ENCODE measurements at places on chromosomes 11 and 22.
A peak's percentile ranks its signal among the peaks of the same experiment; 100 is the strongest.

DNA sequence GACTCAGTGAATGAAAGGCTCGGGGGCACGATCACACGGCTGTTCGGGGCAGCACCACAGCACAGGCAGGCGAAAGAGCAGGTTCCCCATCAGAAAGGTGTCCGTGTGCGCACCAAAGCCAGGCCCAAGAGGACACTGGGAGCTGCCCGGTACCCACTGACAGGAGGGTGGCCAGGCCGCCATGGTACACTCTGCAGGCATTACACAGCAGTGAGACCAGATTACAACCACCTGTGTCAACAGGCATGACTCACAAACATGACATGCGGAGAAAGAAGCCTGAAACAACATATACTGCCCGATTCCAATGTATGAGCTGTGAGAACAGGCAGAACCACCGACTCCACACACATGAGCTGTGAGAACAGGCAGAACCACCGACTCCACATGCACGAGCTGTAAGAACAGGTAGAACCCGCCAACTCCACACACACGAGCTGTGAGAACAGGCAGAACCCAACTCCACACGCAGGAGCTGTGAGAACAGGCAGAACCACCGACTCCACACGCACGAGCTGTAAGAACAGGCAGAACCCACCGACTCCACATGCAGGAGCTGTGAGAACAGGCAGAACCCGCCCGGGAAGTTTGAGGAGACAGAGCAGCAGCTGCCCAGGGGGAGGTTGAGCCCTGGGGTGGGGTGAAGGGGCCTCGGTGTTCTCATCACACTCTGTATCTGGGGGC is 32.6 kb downstream of the KIAA0930 start:
- DNase-seq, result peak; percentile 67

GRCh38 chr11:73376803-73377629 is 817 bp downstream of the RELT start:
- no peak for DNase-seq

GRCh38 chr22:37804881-37805809 is 2.6 kb upstream of the GCAT start:
- no peak for DNase-seq

DNA sequence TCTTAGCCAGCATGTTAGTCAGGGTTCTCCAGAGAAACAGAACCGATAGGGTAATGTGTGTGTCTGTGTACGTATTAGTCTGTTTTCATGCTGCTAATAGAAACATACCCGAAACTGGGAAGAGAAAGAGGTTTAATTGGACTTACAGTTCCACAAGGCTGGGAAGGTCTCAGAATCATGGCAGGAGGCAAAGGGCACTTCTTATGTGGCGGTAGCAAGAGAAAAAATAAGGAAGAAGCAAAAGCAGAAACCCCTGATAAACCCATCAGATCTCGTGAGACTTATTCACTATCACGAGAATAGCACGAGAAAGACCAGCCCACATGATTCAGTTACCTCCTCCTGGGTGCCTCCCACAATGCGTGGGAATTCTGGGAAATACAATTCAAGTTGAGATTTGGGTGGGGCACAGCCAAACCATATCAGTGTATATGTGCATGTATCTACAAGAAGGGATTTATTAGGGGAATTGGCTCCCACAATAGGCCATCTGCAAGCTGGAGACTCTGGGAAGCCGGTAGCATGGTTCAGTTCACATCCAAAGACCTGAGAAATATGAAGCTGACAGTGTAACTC is 173.7 kb upstream of the NECTIN1 start:
- no peak for DNase-seq

DNA sequence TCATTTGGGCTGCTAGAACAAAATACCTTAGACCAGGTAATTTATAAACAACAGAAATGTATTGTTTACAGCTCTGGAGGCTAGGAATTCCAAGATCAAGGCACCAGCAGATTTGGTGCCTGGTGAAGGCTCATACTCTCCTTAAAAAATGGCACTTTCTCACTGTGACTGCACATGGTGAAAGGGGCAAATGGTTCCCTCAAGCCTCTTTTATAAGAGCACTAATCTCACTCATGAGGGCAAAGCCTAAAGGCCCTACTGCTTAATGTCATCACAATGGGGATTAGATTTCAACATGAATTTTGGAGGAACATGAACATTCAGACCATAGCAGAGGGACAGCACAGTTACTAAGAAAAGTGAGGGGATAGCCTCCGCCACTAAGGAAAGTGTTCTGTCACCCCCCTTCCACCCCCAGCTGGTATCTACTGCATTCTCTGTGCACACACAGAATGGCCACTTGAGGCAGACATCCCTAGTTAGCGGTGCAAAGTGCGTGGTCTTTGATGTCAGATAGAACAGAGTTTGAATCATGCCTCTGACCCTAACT is 47.2 kb upstream of the CEP295 start:
- DNase-seq, result no peak

- no peak for DNase-seq
Observed at GRCh38 chr22:28980326-28980725, 81.3 kb downstream of the C22orf31 start.

- DNase-seq, result no peak
Observed at GRCh38 chr22:28607795-28608194, 71.8 kb downstream of the TTC28 start.

GRCh38 chr11:27614092-27614491 is 86.2 kb downstream of the BDNF start:
- no peak for DNase-seq

GRCh38 chr11:113764527-113765219 is 8.8 kb downstream of the ZW10 start:
- DNase-seq, result no peak

DNA sequence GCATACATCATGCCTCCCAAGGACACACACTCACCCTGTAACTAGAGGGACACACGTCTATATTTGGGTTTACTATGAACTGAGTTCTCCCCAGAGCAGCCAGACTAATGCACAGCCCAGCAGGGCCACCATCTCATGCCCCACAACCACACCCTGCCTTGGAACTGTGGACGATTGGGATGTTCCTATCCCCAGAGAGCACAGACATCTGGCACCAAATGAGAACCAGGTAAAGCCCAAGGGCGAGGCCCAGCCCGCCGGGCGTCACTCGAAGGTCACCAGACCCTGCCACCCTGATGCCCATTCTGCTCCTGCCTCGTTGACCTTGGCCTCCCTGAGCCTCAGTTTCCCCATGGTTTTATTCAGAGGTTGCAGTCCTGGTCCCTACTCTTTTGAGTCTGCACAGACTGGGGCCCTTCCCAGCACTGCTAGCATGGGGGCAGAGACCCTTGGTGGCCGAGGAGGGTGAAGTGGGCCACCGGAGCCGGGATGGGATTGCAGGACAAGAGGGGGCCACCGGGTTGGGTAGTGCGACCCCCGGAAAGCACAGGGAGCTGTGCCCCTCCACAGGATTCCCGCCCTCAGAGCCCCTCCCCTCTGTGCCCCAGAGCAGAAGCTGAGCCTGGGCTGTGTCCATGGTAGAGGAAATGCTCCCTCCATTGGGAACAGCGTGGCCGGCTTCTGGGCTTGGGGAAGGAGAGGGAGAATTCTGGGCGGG is 56.8 kb downstream of the IGLL5 start:
- DNase-seq, result no peak

- DNase-seq, result no peak
Observed at GRCh38 chr22:47119181-47119580, 356.7 kb downstream of the TBC1D22A start.

- DNase-seq, result no peak
Observed at GRCh38 chr11:103730131-103730940, 306.1 kb upstream of the DDI1 start.

- DNase-seq, result no peak
Observed at GRCh38 chr11:113994077-113994954, 19.4 kb downstream of the HTR3A start.

DNA sequence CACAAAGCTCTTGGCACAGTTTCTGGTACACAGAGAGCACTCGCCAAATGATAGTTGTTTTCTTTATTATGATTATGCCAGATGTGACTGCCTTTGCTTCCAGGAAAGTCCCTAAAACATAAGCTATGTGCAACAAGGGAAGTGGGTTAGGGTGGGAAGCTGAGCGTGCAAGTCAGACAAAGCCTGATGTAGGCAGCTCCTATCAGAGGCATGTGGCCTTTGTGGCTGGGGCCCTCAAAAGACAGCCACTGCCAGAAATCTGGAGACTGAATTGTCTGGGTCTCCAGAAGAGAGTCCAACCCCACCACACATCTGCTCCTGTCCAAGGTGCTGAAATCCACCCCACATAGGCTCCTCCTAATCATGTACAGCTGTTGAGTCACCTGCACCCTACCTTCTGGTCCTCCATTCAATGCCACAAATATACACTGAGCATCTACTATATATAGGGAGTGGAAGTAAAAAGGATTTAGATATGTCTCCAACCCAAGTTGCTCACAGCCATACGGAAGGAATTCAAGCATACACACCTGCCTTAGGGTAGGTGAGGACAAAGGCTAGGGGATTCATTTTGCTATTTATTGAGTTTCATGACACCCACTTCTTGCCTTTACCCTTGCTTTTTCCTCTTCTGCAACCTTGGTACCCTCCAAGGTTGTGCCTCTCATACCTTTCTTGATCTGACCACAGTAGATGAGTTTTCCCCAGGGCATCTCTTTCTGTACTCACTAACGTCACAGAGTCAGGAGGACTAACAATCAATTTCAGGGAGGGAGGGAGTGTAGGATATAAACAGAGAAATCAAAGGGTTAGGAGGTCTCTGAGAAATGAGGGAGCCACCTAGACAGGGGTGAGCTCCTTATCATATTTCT is 12.4 kb downstream of the SEC14L3 start:
- no peak for DNase-seq

GRCh38 chr11:128686021-128686741 is 7.7 kb upstream of the FLI1 start:
- no peak for DNase-seq

GRCh38 chr22:41752011-41752970 is 48.2 kb upstream of the CCDC134 start:
- DNase-seq, result no peak

- no peak for DNase-seq
Observed at GRCh38 chr11:96260067-96260511, 82.9 kb downstream of the MAML2 start.

DNA sequence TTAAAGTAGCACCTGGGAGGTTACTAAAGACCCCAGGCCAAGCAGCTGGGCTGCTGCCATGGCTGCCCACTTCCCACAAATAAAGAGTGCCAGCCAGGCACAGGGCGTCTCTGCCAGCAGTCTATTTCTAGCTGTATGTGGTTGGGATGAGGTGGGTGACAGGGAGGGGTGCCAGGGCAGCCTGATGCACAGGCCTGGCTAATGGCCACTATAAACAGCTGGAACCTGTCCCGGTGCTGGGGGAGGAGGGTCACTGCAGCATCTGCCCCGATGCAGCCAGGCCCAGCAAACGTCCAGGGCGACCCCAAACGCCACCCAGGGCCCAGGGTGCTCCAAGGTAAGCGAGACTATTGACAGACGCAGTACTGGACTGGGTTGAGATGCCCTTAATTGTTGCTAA is 37.4 kb downstream of the SCUBE1 start:
- DNase-seq, result no peak

DNA sequence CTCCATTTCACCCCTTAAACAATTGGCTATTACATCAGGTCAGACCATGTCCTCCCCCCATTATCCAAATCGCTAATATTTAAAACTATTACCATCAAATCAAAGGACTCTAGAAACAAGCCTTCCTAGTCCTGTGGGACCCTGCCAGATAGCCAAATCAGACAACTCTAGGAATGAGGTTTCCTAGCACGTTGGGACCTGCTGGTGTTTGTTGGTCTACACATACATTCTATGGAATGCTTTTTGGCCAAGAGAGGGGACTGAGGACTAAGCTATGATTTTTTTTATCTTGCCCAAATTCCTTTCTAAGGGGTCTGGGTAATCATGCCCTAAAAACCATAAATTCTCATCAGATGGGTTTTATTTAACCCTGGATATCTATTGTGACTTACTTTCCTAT is 14.1 kb upstream of the SELENOH start:
- DNase-seq, result no peak

DNA sequence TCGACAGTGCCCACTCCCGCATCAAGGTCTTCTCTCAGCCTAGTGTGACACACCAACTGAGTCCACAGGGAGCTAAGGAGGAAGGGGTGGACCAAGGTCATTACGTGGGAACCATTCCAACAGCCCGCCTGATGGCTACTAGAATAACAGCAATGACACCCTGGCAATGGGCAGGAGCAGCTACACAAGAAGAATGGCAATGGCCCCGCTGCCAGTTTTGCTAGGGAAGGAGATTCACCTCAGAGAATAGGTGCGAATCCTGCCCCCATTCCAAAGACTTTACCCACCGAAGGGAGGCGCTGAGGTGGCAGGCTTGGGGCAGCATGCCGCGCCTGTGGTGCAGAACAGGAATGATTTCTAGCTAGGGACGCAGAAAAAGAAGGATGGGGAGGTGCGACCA is 9.1 kb downstream of the WT1 start:
- no peak for DNase-seq

DNA sequence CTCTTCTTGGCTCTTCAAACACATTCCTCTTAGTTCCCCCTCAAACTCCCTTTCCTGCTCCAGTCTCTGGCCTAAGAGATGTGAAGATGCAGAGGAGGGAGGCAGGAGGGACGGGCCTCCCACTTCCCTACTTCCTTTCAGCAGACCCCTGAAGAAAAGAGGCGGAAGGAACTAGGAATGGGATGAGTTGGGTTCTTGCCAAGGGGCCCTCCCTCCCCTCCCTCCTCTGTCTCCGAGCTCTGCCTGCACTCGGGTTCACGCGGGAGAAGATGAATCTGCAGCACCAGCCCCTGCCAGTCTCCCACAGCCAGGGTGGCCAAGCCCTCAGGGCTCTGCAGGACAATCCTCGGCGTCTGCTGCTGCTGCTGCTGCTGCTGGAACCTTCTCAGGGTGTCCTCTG is 24.3 kb upstream of the PKNOX2 start:
- DNase-seq, result no peak

GRCh38 chr22:32043391-32043790 is 330 bp downstream of the SLC5A1 start:
- DNase-seq, result no peak

DNA sequence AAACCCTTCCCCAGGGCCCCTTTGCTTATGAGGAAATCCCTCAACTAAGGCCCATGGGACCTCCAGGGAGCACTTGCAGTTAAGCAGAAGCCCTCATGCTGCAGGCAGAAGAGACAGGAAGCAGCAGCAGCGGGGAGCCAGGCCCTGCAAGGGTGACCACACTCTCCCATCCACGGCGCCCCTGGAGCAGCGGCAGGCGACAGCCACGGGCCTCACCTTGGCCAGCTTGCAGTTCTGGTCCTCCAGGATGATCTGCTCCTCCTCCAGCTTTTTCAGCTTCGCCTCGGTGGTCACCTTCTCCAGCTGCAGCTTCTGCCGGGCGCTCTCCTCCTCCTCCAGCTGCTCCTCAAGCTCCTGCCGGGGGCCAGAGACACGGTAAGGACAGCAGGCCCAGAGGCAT is 47.0 kb downstream of the APOL1 start:
- no peak for DNase-seq
